ENCODE measurements at places on chromosomes 2 and 18.

- DNase-seq: no peak
Observed at GRCh38 chr2:6071519-6071918, 379.3 kb downstream of the SOX11 start.

DNA sequence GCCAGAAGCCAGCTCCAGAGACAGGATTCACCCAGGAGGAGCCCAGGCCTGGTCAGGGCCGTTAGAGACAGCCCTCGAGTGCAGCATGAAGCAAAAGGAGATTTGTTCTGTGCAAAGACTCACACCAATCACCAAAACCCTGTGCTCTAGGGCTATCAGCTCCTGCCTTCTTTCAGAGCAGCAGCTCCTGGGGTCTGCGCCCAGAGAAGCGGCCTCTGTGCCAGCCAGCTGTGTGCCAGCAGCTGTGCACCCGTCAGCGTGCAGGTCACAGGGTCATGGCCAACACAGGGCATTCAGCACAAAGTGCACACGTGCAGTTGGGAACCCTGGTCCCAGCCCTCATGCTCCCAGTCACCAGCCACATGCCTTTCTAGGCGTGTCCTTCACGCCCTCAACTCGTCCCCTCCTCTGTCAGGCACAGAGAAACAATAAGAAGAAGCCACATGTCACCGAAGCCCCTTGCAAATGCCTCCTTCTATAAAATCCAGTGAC, 49.3 kb downstream of the ZNF516 start:
- DNase-seq: peak; percentile 21

DNA sequence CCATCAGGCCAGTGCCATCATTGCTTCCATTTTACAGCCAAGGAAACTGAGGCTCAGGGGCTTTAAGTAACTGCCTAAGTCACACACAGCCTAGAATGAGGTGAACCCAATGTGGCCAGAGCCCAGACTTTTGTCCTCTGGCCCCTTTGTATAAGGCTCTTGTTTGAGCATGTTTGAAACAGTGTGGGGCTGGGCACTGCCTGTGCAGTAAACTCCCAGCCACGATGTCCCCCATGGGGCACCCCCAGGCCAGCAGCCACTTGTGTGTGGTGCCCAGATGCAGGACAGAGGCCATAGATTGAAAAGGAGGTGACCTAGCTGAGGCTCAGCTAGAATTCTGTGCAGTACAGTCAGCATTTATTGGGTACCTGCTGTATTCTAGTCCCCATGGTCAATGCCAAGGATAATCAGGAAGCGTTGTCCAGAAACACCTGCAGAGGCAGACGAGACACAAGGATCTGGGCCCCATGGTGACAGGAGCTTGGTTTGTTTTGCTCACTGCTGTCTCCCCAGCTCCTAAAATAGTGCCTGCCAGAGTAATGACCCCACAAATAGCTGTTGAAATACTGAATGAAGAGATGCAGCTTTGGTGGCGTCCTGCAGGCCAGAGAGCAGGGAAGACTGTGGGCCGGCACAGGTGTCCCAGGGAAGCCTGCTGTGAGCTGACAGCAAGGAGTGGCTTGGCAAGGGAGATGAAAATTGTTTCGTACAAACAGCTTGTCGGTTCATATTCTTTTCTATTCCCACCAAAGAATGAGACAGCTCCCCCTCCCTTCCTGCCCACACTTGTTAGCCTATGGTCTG, 160.7 kb downstream of the LDLRAD4 start:
- no peak for DNase-seq

DNA sequence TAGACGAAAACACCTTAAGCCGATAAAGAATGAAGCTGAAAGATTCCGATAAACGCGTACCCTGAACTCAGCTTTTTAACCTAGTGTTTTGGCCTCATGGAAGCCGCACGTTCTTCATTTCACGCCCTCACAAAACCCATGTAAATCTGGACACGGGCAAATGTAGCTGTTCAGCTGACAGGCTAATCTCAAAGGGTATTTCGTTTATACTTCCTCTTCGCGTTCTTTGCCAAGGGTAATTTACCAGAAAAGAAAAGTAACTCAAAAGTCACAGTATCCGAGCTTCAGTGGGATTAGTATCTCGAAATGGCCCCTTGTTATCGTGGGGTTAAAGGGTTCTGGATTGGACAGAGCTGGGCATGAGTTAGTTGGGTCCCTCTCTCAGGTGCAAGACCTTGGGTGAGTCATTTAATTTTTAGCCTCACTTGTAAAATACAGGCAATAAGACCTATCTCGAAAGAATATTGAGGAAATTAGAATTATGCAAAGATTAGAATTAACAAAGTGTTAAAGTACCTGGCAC, 22.0 kb upstream of the STPG4 start:
- no peak for DNase-seq

All from hematopoietic multipotent progenitor cell treated with erythropoietin and hydrocortisone succinate and interleukin-3 and kit ligand, for 6 days (in vitro differentiated cells).